ENCODE measurements at places on chromosomes 1 and 21. TPM values are rescaled to one million over a fixed set of nuclear protein-coding genes. Genes with fewer than 3 reads are reported as not detected.

GRCh38 chr1:154414606-154415005 is 9.5 kb downstream of the IL6R start:
- DNase-seq, result peak; percentile 73

DNA sequence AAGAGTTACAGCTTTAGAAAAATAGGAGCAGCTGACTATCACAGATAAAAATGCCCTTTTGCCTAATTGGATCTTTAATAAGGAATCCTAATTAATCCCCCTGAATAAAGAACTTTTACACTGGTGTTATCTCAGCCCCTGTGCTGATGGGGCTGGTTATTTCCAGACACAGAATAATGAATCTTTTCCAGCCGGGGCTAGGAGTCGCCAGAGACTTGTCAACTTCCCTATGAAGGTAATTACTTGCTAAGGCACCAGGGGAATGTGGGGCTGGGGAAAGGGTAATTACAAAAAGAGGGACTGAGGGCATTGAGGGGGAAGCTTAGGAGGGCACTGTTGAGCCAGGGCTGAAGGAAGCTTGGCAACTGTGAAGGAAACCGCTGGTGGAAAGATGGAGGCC is 34.5 kb downstream of the HMGB4 start:
- DNase-seq, result no peak

DNA sequence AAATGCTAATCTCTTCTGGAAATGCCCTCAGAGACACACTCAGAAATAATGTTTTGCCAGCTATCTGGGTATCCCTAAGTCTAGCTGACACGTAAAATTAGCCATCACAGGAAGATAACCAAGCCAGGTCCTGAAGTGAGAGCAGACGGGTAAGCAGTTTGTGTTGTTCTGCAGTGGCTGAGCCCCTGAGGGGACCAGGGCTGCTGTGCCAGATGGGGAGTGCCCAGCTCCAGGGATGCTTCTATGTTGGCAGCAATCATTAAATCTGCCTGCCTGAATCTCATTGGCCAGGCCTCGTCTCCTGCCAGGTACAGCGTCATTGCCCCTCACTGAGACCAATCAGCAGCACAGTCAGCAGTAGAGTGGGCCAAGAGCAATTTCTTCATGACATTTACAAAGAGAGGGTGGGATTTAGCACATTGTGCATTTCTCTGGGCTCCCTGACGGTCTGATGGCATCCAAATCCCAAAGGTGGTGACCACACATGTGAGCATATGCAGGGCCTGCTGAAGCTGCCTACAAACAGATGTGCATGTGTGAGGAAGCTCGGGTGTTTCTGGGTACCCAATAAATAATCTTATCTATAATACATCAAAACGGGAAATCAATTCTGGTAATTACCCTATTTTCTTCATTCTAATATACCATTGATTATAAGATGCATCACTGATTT is 58.7 kb upstream of the LRRN2 start:
- no peak for DNase-seq

- DNase-seq, result no peak
Observed at GRCh38 chr1:78033797-78034172, 12.0 kb upstream of the GIPC2 start.

- no peak for DNase-seq
Observed at GRCh38 chr1:34754964-34755637, at the start of gene GJB5. Gene GJB5, plus strand, starts transcription at chr1:34755047. Its CDS starts 2,284 bp downstream, at chr1:34757331.

The AKR1A1 gene
- total RNA-seq, result 48.6 TPM

DNA sequence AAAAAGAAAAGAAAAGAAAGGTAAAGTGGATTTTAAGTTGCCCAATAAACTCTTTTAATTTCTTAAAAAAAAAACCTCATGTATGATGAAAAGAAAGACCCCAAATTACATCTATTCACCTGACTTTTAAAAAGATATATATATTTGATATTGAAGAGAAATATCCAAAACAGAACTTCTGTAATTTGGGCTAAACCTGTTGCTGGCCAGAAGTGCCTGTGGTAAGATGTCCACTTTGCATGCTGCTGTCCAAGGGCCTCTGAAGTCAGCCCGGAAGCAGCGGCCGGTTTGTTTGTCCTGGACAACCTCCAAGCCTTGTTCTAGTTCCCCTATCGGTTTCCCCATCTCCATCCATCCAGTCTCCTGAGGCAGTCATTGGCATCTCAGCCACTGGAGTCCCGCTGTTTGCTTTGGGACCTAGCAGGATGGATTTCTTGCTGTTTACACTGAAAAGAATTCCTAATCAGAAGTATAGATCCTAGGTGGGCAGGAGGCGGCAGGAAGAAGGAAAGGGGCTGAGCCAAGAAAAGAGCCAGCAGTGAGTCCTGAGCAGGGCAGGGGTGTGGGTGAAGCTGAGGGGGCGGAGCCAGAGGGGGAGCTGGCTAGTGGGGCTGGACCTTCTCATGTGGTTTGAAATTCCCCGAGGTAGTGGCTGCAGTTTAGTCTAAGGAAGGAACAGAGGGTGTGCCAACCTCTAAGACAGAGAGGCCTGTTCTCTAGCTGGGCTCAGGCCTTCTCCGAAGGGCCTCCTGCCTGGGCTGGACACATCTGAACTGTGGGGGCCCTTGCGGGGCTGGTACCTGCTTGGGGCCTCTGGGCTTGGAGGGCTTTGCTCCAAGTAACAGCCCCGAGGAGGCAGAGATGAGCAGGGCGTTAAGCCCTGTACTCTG is 3.3 kb downstream of the NCMAP start:
- DNase-seq, result peak; percentile 29

GRCh38 chr1:234004591-234004990 is 100.1 kb downstream of the SLC35F3 start:
- DNase-seq, result no peak

The LIPI gene
- total RNA-seq, result not detected

The KCNT2 gene
- total RNA-seq, result 0.53 TPM

- no peak for DNase-seq
Observed at GRCh38 chr21:14550135-14550534, 4.0 kb upstream of the SAMSN1 start.

DNA sequence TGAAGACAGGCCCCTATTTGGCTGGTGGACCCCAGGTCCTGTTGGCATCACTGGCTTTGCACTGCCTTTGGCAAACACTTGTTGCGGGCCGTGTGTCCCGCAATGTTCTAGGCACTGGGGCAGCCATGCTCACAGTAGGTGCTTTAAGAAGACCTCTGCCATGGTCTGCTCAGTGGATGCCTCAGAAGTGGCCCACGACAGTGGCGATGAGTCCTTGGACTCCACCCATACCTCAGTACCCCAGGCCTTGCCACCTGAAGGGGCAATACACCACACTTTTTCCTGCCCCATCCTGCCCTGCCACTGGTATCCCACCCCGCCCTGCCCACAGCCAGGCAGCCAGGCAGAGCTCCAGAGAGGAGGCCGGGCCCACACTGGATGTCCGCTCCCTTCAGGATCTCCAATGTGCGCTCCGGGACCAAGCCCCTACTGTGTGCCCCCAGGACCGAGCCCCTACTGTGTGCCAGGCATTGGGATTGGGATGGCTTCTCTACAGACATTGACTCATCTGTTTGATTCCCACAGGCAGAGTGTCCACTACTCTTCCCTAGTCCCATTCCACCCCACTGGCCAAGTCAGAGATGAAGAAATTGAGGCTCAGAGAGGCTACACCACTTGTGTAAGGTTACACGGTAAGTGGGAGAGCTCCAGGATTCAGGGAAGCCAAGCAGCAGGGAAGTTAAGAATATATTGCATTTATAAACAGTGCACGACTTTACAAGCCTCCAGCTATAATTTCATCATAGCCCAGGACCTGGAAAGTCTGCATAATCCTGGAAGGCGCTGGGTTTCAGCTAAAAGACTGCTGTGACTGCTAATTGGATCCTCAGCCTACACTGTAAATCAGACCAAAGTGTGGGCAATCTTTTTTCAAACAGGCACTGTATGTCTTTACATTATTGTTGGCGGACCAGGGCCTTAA is 101.6 kb downstream of the DMRTB1 start:
- DNase-seq, result no peak

The COL16A1 gene
- total RNA-seq, result 15.6 TPM

The CD2 gene
- total RNA-seq, result 1.9 TPM

- DNase-seq, result no peak
Observed at GRCh38 chr21:44713846-44714245, 2.5 kb upstream of the TSPEAR start.

DNA sequence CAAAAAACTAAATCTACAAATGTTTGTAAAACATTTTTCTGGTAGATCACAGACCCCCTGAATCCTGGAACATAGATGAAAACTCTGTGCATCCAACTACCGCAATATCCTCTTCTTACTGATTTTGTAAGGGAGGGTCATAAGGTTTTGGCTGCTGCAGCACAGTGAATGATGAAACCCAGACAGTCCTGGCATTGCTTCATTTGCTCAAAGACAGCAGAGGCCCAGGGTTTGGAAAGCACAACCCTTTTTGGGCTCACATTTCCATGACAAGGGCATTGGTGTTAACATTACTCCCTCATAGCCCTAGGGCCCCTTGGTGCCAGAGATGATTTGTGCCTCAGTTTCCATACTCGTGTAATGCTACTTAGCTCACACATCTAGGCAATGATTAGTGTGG is 51.2 kb downstream of the PLXNA2 start:
- no peak for DNase-seq

GRCh38 chr1:33370301-33370700 is 49.4 kb upstream of the A3GALT2 start:
- DNase-seq, result peak; percentile 47

The CADM3 gene
- 0.85 TPM for total RNA-seq

DNA sequence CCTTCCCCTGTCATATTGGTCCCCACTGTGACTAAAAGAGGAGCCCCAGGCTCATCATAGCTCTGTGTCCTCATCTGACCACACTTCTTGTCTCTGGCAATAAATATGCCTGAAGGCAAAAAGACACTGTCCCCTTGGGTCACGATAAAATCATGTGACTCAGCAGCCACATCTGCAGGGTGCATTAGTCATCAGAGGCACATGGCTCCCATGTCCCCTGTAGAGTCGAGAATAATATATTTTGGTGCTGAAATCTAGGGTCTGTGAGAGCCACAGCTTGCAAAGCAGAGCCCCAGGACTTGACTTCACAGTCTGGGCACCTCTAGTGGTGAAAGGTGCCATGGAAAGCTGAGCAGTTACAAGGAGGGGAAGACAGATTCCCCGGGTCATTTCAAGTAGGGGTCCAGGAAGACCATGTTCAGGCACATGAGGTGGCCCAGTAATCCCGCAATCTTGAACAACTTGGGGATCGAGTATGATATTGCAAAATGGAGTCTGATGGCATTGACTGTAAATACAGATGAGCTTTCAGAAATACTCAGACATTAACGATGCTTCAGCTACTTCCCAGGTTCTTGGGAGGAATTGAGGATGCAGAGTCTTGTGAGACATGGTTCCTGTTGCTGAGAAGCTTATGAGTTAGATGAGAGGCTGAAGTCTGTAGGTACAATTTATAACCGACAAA is 68.6 kb downstream of the SLC35F3 start:
- no peak for DNase-seq

The ALPL gene
- 10.1 TPM for total RNA-seq

GRCh38 chr21:41604583-41605041 is 96.7 kb upstream of the TMPRSS2 start:
- DNase-seq, result no peak

The OR6K3 gene
- total RNA-seq, result not detected

DNA sequence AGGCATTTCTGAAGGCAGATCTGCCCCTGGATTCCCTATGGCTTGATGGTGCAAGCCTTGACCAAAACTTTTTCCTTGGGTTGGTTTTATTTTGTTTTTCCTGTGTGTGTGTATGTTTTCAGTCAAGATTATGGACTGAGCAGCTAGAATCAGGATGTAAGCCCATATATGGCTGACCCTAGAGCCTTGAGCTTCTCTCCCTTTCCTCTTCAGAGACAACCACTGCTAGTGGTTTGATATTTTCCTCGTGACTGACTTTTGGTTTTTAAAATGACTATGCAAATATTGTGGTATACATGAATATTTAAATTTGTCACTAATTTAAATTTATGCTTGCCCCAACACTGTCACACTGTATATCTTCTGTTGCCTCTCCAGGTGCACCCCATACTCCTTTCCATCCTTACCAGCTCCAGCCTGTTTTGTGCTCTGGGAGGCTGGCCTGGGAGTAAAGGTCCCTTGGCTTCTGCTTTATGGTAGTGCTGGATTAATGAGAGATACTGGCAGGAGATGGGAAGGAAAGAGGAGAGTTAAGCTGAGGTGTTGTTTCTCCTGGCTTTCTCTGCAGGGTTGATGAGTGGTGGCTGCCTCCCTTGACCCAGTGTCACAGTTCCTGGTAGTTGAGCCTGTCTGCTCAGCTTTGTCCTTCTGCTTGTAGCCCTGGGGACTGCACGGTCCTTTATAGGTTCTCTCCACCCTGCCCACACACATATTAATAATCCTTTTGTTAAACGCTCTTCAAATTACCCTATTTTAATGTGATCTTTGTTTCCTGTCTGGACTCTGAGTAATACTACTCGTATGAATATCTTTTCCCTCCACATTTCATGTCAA is 44.4 kb downstream of the RWDD3 start:
- no peak for DNase-seq

DNA sequence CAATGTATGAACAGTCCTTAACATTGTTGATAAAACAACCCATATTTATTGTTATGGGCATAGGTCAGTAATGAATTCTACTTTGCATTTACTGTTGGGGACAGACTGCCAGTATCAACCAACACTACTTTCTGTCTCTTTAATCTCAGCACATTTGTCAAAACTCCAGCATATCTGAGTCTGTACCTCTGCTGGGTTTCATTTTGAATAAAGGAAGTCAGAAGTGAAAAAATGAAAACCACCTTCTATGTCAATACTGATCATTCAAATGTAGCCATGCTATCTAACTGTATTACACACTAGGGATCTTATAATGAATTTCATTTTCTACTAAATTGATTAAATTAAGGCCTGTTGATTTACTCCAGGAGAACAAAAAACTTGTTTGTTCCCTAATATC is 24.2 kb upstream of the CXADR start:
- DNase-seq, result no peak

The PGBD2 gene
- 1.9 TPM for total RNA-seq

GRCh38 chr1:20948101-20948500 is 161.0 kb upstream of the HP1BP3 start:
- no peak for DNase-seq

The RNU1-3 gene
- 1,075 TPM for total RNA-seq

DNA sequence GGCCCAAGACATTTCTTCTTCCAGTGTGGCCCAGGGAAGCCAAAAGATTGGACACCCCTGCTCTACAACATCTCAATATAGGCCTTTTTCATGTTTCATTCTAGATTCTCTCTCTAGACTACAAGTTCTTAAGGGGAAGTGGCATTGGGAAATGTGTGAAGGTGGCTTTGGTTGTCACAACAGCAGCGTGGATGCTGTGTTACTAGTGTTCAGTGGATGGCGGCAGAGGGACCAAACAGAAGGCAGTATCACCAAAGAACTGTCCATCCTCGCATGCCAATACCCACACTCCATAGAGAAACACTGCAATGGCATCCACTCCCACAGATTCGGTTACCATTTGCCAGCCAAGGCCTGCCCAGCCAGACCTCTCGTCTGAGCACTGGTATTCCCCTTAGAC is 24.3 kb upstream of the IFNAR2 start:
- no peak for DNase-seq
